CD4-positive, alpha-beta T cell treated with Interleukin-15 for 4 hours (primary cell): ENCODE measurements at places on chromosomes 1 and 21.

GRCh38 chr1:204445860-204446412 lies 34.3 kb upstream of the PPP1R15B start:
- peak; percentile 39 for DNase-seq

DNA sequence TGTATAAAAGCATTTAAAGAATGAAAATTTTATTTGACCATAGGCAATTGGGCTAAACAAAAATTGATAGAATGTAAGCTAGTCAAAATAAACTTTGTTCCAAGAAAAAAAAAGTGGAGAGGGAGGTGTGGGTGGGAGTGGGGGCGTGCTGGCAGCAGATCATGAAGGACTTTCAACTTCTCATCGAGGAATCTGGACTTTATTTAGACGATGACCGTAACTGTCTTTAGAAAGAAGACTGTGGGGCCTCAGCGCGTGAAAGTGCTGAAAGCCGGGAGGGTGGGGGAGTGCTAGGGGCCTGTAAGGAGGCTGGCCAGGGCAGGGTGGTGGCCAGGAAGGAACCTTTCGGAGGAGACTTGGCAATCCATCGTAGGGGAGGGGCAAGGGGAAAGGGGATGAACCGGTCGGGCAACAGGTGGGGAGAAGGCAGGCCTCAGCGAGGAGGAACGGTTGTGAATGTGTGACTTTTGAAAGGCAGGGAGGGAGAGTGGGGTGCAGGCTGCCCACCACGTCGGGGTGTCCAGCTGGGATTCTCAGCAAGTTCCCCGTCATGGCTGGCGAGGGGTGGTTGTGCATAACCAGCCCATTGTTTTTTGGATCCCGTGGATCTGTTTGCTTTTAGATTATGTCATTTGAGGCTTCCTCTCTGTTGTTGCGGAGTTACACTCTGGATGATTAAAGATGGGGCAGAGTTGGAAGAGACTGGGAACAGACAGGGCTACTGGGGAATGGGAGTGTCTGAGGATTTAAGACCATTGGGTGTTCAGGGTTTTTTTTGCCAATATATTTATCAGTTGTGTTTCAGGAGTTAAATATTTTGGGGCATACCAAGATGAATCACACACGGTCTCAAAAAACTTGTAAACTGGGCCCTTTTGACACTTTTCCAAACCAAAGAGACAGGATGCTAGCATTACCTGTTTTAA lies 35.5 kb downstream of the HUNK start:
- DNase-seq = no peak

DNA sequence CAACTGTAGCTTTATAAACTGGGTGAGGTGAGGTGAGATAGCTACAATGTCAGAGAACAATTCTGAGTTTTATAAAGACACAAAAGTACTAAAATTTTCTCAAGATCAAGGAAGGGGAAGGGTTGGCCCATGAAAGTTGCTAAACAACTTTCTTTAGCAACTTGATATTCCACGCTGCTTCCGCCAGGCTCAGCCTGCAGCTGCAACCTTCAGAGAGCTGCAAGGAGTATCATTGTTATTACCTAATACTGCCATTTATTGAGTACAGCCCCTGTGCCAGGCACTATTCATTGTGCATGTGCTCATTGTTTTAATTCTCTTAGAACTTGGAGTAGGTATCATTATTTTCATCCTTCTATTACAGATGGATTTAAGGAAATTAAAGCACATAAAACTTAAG lies 34.1 kb upstream of the SUCO start:
- no peak for DNase-seq

DNA sequence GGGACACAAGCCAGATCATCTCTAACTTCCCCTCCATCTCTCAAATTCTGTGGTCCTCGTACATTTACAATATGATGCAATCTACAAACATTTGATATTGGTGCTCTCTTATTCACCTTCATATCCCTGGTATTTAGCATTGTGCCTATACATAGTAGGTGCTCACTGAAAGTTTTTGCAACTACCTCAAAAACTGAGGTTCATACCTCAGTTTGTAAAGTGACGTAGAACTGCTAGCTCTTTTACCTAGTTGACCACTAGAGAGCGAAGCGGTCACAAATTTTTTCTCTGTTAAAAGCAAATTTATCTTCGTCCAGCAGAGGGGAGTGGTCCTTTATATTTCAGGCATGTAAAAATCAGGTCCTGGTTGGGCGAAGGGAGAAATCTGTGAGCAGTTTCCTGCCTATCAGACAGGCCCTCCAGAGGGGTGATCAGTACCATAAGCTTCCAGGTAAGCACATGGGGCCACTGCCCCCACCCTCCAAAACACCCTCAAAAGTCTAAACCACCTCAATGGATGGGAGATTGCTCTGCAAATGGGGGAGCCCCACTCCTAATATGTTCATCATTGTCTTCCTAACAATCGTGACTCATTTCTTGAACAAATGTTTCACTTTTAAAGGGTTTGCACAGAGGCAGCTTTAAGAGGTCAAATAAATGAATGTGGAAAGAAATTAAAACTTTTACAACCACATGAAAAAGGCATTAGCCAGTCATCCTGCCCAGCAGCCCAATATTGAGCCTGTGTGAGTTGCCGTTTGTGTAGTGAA lies 10.6 kb upstream of the HLCS start:
- DNase-seq = peak; percentile 52

GRCh38 chr1:52235646-52236045 lies 93.8 kb downstream of the ZFYVE9 start:
- DNase-seq = no peak

DNA sequence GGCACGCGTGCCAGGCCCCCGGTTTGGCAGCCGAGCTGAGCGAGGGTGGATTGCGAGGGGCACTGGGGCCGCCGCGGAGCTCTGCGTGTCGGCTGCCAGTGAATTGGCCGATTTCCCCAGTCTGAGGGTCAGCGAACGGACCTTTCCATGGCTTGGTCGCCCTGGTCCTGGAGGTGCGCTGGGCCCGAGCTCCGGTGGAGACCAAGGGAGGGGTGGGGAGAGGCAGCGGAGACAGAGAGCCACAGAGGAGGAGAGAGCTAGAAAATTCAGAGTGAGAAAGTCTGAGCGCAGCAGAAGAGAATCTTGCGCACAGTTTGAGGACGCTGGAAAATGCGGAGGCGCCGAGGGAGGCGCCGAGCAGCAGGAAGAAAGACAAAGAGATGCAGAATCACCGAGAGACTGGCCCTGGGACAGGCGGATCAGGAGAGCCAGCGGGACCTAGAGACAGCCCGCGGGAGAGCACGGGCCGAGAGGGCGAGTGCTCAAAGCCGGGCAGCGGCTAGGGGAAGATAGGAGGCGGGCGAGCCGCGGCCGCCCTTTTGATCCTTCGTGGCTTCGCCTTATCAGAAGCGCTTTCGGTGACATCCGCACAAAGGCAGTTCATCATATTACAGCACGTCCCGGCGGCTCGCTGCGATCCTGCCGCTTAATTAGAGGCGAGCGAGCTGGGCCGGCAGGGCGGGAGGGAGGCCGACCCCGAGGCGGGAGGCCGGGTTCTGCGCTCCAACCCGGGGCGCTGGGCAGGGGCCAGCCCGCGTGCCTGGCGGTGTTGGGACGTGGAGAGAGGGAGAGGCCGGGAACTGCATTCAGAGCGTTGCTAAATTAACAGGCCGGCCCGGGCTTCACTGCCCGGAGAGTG lies 12.7 kb downstream of the PAX7 start:
- DNase-seq = no peak

- DNase-seq = no peak
These were observed 12.3 kb downstream of the BTBD19 start for GRCh38 chr1:44820328-44821239.

GRCh38 chr21:16579538-16579937 lies 849.8 kb downstream of the USP25 start:
- no peak for DNase-seq

DNA sequence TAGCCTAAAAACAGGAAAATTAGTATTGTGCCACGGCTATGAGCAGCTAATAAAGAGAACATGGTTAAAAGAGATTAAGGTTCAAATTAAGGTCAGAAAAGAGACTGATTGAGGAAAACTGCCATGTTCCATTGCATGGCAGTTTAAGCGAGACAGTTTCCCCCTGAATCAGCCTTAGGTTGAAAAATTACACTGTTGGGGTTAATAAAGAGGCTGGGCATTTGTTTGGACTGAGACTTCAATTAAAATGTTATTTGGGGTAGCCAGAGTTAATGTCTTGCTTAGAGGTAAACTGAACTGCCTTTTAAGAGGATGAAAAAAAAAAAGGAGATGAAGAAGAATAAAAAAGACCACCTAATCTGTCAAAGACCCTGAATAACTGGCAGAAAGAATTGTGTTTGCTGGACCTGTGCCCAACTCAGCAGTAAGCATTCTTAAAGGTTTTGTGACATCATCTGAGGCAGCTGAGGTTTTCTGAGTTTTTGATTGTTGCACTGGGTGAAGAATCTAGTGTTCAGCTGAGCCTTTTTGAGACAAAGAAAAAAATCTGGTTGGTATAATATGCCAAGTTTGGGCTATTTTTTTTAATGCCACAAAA lies 17.7 kb upstream of the PROX1 start:
- no peak for DNase-seq
